ENCODE measurements at places on chromosomes 5 and 9.

DNA sequence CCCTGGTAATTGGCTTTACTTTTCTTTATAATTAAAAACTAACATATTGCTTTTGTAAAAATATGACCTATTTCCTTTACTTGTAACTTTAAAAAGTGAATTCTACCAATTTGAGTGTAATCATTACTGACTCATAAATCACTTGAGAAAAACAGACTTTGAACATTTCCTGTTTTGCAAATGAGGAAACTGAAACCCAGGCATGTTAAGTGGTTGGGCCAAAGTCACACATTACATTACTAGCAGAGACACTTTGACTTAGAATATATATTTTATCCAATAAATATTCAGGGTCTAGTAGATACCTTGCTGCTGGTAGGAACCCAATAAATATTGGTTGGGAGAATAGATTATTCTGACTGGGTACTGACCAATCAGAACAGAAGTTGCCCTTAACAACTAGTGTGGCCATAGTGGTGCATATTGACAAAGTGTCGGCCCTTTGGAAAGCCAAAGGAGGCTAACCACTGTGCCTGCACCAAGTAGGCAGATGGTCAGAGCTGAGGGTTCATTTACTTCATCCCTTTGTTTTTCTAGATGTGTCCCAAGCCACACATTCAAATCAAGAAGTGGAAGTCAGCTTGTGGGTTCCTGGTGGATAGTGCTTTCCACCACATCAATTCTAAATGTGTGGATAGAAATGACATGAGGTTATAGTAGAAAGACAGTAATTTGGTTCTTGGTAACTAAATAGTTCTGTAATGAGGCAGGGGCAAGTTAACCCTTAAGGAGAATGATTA is 365.1 kb upstream of the RIOK2 start:
- DNase-seq: no peak

- DNase-seq: no peak
Measured at GRCh38 chr9:92483627-92484545, 1.6 kb upstream of the ASPN start.

- DNase-seq: no peak
Measured at GRCh38 chr9:135514342-135515082, 6.7 kb upstream of the LCN1 start.

DNA sequence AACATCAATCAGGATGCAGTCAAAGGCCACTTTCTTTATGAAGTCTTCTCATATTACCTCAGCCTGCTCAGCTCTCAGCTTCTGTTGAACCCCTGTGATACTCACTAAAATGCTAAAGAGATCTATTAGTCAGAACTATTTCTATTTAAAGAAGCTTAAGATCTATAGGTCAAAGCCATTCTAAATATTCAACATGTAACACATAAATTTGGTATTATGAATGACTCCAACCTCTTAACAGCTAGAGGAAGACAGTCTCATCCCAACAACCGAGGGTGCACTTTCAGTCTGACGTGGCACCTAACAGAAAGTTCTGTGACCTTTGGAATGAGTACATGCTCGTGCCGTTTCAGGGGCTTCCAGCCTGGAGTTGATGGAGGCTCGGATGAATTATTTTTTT is 301.5 kb upstream of the VLDLR start:
- DNase-seq: no peak

GRCh38 chr9:8474937-8475336 is 675.4 kb upstream of the DMAC1 start:
- DNase-seq: no peak

DNA sequence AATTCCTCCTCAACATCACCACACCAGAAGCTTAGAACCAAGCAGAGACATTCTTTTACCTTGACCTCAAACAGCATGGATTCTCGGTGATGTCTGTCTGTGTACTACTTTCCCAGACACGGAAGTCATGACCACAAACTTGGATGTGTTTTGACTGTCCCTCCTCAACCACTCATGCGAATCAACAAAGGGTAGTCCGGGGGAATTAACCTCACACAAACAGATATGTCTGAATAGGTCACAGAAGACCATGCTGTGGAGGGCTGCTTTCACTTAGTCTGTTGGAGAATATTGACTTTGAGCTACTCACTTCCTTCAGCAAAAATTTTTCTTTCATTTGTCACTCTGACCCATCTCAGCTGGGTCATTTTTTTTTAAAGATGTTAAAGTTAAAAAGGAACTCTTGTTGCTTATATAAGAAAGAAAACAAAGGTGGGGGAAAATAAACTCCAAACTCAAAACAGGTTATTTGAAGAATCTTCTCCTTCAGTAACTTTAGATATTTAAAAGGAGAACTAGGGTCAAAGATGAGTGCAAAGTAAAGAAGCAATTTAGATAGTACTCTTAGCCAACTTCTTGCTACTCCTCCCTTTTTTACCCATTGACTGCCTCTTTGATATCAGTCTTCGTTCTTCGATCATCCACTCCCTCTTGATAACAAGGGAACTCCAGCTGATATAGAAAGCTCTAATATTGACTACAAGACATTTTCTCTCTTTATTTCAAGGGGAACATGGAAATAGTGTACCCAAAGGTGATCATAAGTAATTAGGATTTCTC is 343.4 kb upstream of the CDH6 start:
- no peak for DNase-seq

DNA sequence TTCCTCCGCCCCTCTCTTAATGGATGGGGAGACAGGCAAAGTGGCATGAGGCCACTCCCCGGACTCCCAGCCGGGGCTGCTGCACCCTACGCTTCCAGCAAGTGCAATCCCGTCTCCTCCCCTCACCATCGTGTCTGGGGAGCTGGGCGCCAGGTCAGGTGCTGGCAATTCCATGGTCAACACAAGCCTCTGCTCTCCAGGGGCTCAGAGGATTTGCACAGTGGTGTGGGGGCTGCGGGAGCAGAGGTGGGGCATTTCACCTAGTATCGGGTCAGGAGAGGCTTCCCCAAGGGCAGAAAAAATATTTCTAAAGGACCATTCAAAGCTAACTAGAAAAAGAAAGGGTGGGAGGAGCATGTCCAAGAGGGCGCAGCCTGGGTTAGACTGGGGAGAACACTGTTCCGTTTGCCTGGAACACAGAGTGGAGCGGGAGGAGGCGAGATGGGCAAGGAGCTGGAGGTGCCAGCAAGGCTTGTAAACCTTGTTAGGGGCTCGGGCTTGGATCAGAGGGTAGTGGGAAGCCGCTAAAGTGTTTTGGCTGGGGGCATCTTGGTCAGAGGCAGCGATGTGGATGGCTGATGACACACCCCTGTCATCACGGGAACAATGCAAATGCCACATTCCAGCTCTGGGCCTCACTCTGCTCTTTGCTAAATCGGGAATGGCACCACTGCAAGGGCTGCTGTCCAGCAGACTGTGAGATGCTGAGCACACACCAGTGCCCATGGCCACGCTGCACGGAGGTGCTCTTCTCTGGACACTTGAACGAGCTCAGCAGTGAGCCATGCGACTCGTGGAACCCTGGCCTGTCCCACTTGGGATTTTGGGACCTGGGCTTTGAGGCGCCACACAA is 191.7 kb downstream of the CDK5RAP2 start:
- no peak for DNase-seq

DNA sequence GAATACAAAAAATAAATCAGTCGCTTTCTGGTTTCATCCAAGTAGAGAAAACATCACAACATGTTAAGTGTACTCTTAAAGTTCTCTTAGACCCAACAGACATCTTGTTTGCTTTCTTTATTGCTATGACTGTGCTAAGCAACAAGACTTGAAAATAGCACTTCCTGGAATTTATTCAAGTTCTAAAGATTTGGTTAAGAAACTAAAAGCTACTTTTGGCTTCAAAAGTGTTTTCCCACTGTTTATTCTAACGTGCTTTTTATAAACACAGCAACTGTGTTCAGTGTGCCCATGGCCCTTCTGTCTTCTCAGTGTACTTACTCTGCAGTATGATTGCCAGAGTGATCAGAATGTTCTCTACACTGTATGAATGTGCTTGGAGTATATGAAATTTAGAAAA is 109.8 kb downstream of the GIN1 start:
- DNase-seq: no peak

GRCh38 chr9:120284821-120285220 is 295.1 kb downstream of the CDK5RAP2 start:
- DNase-seq: no peak

GRCh38 chr9:123169926-123170325 is 98.5 kb downstream of the STRBP start:
- DNase-seq: no peak

DNA sequence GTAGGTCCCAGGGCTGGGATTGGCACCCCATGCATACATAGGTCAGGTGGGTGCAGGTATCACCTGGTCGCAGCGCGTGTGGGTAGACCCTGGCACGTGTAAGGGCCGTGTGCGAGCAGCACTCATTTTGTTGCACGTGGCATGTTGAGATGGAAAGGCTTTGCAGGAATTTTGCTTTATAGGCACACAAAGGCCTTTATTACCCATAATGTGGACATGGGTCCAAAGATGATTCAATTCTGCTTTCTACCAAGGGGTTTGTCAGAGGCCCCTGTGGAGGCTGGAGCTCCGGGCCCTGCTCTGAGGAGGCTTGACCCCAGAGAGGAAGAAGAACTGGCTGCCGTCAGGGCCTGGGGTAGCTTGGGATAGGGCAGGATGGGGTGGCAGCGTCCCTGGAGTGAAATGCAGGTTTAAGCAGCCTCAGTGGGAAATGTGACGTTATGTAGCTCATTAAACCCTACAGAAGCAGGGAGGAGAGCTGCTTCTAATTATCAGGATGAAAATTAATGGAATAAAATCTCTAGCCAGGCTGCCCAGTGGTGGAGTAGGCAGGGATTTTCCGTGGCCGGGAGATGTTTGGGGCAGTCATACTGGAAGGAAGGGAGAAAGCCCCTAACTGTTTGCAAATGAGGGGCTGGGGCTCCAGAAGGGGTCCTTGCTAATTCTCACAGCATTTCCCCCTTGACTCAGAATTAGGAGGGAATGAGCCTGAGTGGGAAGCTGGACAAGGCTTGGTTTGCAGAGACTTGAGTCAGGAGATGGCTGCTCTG is 103.3 kb upstream of the PITX1 start:
- no peak for DNase-seq

- DNase-seq: no peak
Measured at GRCh38 chr5:144084971-144085370, 85.5 kb downstream of the YIPF5 start.

- no peak for DNase-seq
Measured at GRCh38 chr5:151022511-151023018, 2.2 kb downstream of the GPX3 start.

GRCh38 chr9:130172858-130173665 is 858 bp downstream of the NCS1 start:
- DNase-seq: peak; percentile 46

DNA sequence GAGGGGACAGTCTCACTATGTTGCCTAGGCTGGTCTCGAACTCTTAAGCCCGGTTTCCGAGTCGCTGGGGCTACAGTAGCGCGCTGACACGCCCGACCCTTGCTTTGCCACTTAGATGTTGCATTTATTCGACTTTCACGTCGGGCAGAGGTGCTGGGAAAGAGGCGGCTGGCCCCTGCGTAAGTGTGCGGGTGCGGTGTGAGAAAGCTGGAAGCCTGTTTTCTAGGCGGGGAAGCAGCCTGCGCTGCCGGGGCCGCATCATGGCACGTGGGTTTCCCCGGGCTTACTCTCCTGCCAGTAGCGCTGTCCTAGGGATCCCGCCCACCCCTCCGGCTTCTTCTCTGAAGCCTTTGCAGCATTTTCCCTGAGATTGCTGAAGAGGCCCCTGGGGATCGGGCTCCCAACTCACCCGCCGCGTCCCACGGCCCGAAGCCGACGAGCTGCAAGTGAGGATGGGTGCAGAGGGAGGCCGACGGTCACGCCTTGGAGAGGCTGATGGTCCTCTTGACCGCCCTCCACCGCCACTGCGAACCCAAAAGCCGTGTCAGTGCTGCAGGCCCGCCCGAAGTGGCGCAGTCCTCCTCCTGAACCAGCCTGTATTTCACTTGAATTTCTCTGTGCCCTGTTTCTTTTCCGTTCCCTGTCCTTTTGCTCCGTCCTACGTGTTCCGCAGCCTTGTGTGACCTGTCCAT is 5.8 kb upstream of the TRIM41 start:
- DNase-seq: no peak

GRCh38 chr9:135929656-135930445 is 22.5 kb upstream of the CAMSAP1 start:
- no peak for DNase-seq

DNA sequence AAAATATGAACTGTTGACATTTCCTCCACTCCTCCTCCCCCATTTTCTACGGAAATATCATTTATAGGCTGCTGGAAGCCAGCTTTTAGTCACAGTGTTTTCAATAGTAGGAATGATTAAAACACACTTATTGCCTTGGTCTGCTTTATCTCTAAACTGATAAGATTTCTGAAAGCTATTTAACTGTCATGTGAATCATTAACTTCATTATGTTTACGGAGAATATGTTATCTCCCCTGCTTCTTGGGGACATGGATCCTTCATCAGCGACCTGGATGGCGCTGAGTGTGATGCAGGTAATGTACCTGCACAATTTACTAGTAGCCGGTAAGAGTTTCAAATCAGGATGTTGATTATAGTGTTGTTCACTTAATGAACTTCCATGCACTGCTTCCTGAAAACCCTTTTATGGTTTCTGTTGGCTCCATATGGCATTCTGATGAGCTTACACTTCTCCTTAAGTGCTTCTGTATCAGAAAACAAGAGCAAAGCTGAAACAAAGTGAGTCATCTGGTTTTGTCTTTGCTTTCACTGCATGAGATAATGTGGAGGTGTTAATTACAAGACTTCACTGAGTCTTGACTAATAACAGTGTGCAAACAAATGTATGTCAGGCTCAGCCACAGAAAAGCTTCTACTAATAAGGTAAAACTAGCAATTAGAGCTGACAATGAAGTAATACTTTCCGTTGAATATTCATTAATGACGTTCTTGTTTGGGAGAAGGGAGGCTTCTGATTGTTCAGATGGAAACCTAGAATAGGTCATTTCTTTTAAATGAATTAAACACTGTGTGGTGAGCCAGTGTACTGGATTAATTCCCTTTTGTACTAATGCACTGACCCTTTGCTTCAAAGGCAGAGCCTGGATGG is 162.4 kb upstream of the ZNF608 start:
- DNase-seq: no peak

DNA sequence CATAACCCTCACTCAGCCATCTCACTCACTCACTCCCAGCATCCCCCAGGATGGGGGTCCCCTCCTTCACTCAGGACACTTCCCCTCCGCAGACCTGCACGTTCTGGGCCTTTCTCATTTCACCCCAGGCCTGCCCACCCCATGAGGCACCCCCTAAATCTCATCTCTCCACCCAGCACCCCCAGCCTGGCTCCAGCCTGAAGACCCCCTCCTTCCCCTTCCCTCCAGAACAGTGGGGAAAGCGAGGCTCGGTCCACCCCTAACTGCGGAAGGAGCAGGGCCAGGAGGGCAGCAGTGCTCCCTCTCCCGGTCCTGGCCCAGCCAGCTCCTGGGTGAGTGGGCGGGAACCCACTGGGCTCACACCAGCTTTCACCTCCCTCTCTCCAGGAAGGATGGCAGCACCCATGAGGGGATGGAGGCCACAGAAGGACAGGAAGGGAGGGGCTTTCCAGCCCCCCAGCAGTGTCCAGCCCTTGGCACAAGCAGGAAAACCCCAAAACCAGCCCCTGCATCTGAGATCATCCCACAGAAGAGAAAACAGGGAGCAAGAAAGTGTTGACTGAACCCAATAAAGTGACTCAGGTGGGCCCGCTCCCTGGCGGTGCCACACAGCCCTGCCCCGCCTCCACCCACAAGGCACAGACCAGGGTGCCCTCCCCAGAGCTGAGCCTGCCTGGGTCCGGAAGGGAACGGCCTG is 55.0 kb downstream of the LRSAM1 start:
- no peak for DNase-seq
